ENCODE measurements at places on chromosomes 11 and 22. TPM values are rescaled to one million over a fixed set of nuclear protein-coding genes. Genes with fewer than 3 reads are reported as not detected.

- DNase-seq, result no peak
Measured at GRCh38 chr22:19639610-19640135, 74.6 kb upstream of the SEPTIN5 start.

DNA sequence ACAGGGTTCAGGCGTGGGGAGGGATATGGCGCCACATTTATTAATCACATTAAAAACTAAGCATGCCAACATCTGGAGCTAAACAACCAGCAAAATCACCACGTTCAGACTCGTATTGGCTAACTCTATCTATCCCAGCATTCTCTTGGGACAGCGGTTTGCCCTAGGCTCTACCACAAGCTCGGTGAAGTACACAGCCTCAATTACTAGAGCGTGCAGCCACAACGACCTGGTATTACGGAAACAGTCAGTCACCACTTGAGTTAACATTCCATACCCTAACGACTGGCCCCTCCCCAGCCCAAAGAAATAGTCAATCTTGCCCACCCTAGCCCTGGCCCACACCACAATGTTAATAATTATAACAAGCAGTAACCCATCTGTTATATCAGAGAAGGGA, 32.1 kb downstream of the APOL5 start:
- no peak for DNase-seq

The ABTB2 gene
- total RNA-seq, result 11.1 TPM

The RGL4 gene
- 0.35 TPM for total RNA-seq

The MUC6 gene
- not detected for total RNA-seq
